ENCODE measurements at places on chromosomes 5 and 9.

- DNase-seq, result no peak
Measured at GRCh38 chr9:85534340-85534739, 207.4 kb downstream of the AGTPBP1 start.

- no peak for DNase-seq
Measured at GRCh38 chr9:30943446-30944224, 1440.8 kb upstream of the ACO1 start.

- no peak for DNase-seq
Measured at GRCh38 chr5:132775476-132775961, 1.5 kb downstream of the SEPTIN8 start.

GRCh38 chr5:75716715-75717081 is 539 bp downstream of the POC5 start:
- no peak for DNase-seq

GRCh38 chr5:112126982-112127381 is 292.1 kb downstream of the EPB41L4A start:
- no peak for DNase-seq

GRCh38 chr9:134913713-134914500 is 3.8 kb downstream of the FCN1 start:
- no peak for DNase-seq

DNA sequence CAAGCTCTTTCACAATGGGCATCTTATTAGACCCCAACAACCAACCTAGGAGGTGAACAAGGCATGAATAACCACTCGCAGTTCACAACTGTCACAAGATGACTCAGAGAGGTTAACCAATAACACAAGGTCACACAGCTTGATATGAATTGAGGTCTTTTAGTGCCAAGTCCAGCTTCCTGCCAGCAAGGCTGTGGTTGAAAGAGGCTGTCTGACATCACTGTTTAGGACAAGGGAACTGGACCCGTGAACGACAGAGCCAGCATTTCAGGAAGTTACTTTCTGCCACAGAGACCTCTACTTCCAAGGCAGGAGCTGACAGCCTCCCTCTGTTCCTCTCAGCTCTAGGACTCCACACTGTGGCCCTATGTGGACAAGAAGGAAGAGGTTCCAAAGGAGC is 53.4 kb upstream of the ALDH1B1 start:
- DNase-seq, result no peak

- DNase-seq, result peak; percentile 71
Measured at GRCh38 chr5:144187699-144188294, 17.1 kb downstream of the KCTD16 start.

DNA sequence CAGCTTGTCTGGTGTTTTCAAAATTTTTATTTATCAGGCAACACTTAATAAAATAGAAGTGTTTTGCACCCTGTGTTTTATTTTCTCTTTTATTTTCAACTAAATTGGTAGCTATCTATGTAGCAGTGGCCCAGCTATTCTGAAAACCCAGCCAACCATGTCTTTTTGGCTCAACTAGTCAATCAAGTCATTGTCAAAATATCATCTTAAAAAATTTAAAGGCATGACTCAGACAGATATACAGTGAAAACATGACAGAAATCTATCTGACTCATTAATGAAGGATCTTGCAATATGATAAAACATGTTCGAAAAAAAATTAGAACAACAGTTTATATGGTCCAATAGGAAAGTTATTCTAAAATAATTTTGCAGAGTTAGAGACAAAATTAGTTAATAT is 75.1 kb downstream of the HSD17B4 start:
- no peak for DNase-seq

DNA sequence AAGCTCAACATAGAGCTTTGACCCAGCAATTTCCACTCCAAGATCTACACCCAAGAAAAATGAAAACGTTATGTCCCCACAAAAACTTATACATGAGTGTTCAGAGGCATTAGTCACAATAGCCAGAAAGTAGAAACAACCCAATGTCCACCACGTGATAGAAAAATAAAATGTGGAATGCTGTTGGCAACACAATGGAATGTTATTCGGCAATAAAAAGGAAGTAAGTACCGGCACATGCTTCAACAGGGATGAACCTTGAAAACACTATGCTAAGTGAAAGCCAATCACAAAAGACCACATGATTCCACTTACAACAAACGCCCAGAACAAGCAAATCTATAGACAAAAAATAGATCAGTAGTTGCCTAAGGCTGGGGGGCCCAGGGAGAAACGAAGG is 6.0 kb downstream of the UBQLN1 start:
- DNase-seq, result no peak

GRCh38 chr9:86185872-86186271 is 73.6 kb downstream of the C9orf153 start:
- DNase-seq, result no peak

DNA sequence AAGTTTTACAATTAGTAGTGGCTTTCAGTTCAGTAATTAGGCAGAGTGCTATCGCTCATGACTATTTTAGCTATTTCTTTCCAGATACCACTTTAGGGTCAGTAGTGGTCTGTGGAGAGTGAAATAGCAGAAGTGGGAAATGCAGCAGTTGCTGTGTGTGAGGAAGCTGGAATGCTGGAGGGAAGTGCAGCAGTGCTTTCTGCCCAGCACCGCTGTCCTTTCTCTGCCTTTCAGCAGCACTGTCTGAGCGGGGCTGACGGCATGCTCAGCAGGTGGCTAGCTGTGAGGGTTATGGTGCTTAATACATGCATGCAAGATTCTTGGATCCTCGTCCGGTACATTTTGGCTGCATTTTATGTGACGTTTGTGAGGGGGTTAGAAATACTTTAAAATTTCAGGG is 213.9 kb downstream of the PBX3 start:
- no peak for DNase-seq

- no peak for DNase-seq
Measured at GRCh38 chr5:134659456-134659855, 10.9 kb downstream of the SEC24A start.

GRCh38 chr9:126159430-126160060 is 167.1 kb upstream of the MVB12B start:
- DNase-seq, result no peak

DNA sequence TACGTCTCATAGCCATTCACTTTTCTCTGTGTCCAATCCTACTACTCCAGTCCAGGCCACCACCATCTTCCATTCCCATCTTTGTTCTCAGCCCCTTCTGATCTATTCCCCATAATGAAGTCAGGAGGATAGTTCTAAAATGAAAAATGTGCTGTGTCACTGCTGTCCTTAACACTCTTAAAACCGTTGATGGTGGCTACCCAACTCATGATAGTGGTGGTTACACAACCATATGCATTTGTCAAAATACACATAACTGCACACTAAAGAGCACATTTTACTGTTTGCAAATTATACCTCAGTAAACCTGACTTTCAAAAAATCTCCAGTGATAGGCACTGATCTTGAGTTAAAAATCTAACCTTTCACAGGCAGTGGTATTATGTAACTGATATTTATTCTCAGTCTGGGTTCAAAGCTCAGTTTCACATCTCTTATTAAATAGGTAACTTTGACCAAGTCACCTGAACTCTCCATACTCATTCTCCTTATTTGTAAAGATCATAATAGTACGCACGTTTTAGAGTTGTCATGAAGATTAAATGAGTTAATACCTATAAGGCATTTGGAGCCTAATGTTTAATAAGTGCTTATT is 24.6 kb upstream of the ADRB2 start:
- no peak for DNase-seq

DNA sequence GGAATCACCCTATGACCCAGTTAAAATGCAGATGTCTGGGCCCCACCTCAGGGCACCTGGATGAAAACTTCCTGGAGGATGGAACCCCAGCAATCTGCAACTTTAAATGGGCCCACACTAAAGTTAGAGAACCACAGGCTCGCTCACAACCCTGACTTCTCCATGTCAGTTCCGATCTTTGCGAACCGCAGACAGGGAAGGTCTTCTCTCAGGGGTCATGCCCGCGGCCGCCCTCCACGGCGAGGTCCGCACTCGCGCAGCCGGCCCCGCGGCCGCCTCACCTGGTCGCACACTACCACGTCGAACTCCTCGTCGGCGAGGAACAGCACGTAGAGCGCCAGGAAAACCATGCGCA is 499 bp downstream of the ALG2 start:
- DNase-seq, result no peak

DNA sequence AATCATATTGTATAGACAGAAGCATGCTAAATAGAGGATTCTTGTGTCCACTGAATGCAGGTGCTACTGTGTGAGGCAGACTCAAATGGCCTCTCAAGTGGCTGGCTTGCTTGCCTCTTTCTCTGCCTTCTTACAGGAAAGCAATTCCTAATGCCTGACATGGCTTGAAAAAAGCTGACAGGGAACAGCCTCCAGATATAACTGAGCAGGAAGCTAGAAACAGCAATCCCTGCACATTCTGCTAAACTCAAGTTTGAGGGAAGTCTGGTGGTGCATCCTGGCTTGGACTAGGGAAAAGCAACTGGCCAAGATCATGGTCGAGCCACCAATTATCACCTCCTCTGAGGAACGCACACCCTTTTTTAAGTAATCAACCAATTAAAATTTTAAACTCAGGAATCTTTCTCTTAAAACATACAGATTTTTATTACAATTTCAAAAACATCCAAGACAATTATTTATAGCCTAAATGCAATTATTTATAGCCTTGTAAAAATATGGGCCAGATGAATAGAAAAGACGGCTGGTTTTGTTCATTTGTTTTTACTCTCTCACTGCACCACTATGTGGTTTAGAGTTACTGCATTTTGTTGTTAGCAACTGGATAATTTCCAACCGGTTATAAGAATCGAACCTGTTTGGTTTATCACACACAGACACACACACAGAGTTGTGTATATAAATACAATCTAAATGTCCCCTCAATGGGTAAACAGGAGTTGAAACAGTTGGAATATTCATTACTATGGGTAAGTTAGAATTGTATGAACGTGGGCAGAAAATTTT is 290.9 kb upstream of the ANKRD55 start:
- no peak for DNase-seq

DNA sequence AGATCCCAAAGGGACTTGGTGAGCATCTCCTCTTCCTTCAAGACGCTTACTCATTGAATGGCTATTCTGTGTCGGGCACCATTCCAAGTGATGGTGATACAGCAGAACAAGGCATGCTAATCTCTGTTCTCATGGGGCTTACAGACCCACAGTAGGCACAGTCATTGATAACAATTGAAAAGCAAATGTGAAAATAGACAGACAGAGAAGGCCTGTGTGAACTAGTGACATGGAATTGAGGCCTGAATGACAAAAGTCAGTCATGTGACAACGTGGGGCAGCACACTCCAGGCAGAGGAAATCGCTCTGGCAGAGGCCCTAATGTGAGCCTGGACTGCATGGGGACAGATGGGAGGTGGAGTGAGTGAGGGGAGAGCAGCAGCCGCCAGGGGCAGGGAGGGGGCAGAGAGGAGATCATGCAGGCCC is 70.7 kb upstream of the CPLX2 start:
- no peak for DNase-seq

- no peak for DNase-seq
Measured at GRCh38 chr5:131672776-131673175, 37.7 kb upstream of the RAPGEF6 start.

DNA sequence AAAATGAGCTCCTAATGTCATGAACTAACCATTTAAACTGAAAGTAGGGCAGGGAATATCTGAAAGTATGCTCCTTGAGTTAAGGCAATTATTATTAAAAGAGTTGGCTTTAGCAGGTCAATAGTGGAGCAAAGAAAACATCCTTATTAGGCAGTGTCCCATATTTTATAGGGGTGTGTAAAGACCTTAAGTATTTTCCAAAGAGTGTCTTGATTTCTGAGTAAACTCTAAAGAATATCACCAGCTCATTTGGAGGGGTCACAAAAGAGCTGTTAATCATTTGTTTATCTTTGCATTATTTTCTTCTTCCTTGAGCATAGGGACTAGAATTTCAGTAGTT is 109.3 kb downstream of the MUSK start:
- DNase-seq, result no peak

DNA sequence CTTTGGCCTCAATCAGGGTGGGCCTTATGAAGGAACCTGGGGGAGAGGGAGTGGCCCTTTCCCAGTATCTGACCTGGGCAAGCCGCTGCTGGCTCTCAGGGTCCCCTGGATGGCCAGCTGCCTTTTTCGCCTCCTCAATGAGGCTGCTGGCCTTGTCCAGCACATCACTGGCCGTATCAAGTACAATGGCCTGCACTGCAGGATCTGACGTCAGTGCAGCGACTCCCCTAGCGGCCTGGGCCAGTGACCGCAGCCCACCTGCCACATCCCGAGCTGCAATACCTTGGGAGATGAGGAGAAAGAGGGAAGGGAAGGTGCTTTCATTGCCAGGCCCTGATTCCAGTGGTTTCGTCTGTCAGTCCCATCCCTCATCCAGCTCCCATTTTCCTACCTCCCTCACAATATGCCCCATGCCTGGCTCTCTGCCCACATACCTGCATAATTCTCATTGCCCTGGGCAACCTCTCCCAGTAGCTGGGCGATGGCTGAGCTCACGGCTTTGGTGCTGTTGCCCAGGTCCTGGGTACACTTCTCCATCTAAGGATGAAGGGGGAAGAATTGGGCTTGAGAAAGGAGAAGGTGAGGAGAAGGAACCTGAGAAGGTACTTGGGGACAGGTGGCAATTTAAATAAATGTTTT is 19.1 kb downstream of the TLN1 start:
- no peak for DNase-seq

DNA sequence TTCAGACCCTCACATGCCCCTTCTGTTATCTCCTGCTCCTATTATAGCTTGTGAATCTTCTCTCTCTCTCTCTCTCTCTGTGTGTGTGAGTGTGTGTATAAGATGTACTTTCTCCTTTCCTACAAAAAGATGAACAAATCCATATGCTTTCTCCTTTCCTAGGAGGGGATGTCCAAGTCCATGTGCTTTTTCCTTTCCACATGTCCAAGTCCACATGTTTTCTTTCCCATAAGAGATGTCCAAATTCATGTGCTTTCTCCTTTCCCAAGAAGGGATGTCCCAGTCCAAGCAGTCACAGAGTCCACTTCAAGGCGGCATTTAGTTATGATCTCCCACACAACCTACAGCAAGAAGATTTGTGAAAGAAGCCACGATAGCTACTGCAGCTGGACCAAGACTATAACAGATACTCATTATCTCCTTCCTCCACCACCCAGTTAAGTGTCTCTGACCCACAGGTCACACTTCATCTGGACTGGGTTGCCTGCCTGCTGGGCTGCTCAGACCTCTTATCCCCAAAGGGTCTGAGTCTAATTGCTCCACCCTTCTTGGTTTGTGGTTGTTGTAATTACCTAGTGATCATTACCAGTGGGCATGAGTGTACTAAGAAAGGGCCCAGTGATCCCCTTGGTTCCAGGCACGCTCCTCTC is 18.4 kb upstream of the FOXI1 start:
- no peak for DNase-seq

All from activated T-cell treated with anti-CD3 and anti-CD28 coated beads, Interleukin-2, amount 50 U/mL, for 72 hours (primary cell).